ENCODE measurements at places on chromosomes 7 and 10. TPM values are rescaled to one million over a fixed set of nuclear protein-coding genes. Genes with fewer than 3 reads are reported as not detected.

The OIT3 gene
- total RNA-seq = not detected

GRCh38 chr10:4270116-4270515 lies 485.1 kb upstream of the KLF6 start:
- H3K4me3 ChIP-seq = no peak overlapping the region
- no peaks in the 10 kb centered on the region for H3K36me3 ChIP-seq
- no peak overlapping the region for H3K27ac ChIP-seq
- DNase-seq = peak; percentile 28

DNA sequence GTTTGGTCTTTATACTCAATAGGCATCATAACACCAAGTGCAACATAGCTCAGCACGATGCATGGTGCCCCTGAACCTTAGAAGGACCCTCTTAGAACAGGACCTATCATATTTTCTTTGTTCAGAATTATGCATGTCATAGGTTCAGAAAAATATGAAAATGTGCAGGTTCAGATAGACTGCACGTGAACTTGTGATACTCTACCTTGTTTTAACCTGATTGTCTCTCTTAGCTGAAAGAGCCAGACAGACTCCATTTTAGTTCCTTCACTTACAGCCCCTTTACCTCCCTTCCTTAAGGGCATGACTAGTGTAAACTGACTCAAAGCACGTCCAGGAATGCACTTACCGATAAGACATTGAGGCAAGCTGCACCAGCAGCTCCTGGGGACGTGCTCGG lies 35.1 kb downstream of the MYOF start:
- H3K27me3 ChIP-seq = no peaks in the 10 kb centered on the region
- H3K27ac ChIP-seq = peak overlapping the region; percentile 96
- H3K4me1 ChIP-seq = peaks cover 44% of the 10 kb centered on the region
- H3K4me3 ChIP-seq = no peak overlapping the region

- no peaks in the 10 kb centered on the region for H3K36me3 ChIP-seq
- no peaks in the 10 kb centered on the region for H3K4me1 ChIP-seq
Observed at GRCh38 chr10:16227674-16228073, 209.1 kb upstream of the PTER start.

The VTI1A gene
- total RNA-seq = 45.6 TPM

- no peaks in the 10 kb centered on the region for H3K36me3 ChIP-seq
- DNase-seq = no peak
- H3K4me1 ChIP-seq = peaks cover 20% of the 10 kb centered on the region
- H3K27me3 ChIP-seq = no peaks in the 10 kb centered on the region
- H3K4me3 ChIP-seq = no peak overlapping the region
Observed at GRCh38 chr10:34180749-34181148, 634.3 kb downstream of the PARD3 start.

- no peak overlapping the region for H3K4me3 ChIP-seq
- H3K27me3 ChIP-seq = no peaks in the 10 kb centered on the region
- no peak for DNase-seq
- H3K36me3 ChIP-seq = no peaks in the 10 kb centered on the region
Observed at GRCh38 chr7:12674053-12674452, 13.4 kb upstream of the ARL4A start.

- H3K4me1 ChIP-seq = no peaks in the 10 kb centered on the region
- no peak overlapping the region for H3K4me3 ChIP-seq
- H3K27ac ChIP-seq = no peak overlapping the region
- DNase-seq = no peak
Observed at GRCh38 chr7:41822259-41822817, 119.4 kb upstream of the INHBA start.

The PAPOLB gene
- total RNA-seq = not detected

GRCh38 chr10:85542936-85543730 lies 823.5 kb downstream of the GRID1 start:
- H3K4me1 ChIP-seq = peaks cover 4% of the 10 kb centered on the region
- H3K4me3 ChIP-seq = no peak overlapping the region
- no peak for DNase-seq

The C10orf53 gene
- total RNA-seq = not detected

- no peaks in the 10 kb centered on the region for H3K4me1 ChIP-seq
- H3K27ac ChIP-seq = no peak overlapping the region
- no peak for DNase-seq
- H3K4me3 ChIP-seq = no peak overlapping the region
- no peaks in the 10 kb centered on the region for H3K36me3 ChIP-seq
Observed at GRCh38 chr7:38655833-38656774, 24.9 kb upstream of the AMPH start.

GRCh38 chr7:123941391-123942180 lies 16.5 kb downstream of the SPAM1 start:
- no peak for DNase-seq
- no peaks in the 10 kb centered on the region for H3K4me1 ChIP-seq
- no peaks in the 10 kb centered on the region for H3K27me3 ChIP-seq
- H3K27ac ChIP-seq = no peak overlapping the region

The NRAP gene
- total RNA-seq = 0.05 TPM

DNA sequence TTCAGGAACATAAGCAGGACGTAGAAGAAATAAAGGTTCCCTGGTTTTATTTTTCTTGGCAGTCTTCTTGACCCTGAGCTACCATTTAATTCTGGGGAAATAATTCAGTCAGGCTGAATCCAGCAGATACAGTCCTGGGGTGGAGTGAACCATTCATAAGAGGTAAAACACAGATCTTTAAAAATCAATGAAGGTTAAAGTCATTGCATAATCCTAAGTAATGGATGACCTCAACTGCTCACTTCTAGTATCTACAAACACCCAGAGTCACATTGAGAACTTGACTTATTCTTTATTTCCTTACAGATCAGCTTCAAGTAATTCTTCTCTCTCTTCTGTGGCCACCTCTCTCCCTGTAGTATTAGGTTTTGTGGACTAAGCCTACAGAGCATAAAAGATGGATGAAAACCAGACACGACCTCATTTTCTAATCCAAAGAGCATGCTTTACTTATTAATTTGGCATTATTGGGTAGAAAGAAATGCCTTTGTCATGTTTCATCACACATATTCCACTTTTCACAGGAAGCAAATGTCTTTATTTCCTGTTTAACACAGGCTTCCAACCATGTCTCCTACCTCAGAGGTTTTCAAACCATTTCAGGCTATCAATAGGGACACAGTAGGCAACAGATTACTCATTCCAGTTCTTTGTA lies 182.3 kb upstream of the IMMP2L start:
- no peak for DNase-seq
- H3K4me1 ChIP-seq = peaks cover 14% of the 10 kb centered on the region
- H3K27ac ChIP-seq = no peak overlapping the region
- H3K27me3 ChIP-seq = no peaks in the 10 kb centered on the region
- no peaks in the 10 kb centered on the region for H3K36me3 ChIP-seq

DNA sequence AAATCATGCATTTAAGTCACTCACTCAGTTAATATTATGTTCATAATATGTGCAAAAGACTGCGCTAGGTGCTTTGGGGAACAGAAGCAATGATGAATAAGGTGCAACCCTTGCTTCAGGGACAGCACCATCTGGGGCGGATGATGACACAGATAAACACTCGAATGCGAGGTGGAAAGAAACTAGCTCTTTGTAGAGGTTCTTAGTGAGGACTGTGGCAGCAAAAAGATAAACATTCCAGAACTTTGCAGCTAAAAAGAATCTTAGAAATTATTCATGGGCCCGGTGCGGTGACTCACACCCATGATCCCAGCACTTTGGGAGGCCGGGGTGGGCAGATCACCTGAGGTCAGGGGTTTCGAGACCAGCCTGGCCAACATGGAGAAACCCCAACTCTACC lies 29.8 kb upstream of the CHST15 start:
- H3K4me1 ChIP-seq = no peaks in the 10 kb centered on the region
- no peaks in the 10 kb centered on the region for H3K36me3 ChIP-seq
- H3K27ac ChIP-seq = no peak overlapping the region
- no peaks in the 10 kb centered on the region for H3K27me3 ChIP-seq

DNA sequence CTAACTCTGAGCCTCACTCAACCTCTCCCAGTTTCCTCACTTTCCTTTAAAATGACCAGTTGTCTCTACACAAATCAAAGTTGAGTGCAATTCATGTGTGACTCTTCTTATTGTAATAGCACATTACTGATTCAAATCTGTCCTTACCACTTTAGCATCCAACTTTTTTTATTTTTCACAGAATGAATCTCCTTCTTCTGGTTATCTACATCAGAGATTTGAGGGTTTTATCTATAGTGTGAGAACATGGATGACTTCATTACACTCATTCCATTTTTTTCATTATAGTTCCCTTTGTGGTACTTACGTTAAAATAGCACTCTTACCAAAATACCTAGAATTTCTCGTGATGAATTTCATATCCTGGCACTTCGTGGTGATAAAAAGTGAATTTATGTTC lies 43.3 kb downstream of the RTKN2 start:
- H3K36me3 ChIP-seq = no peaks in the 10 kb centered on the region
- no peaks in the 10 kb centered on the region for H3K27me3 ChIP-seq
- no peak for DNase-seq
- H3K4me1 ChIP-seq = peaks cover 31% of the 10 kb centered on the region

The SVOPL gene
- total RNA-seq = 0.27 TPM

The RAPGEF5 gene
- total RNA-seq = 20.7 TPM

DNA sequence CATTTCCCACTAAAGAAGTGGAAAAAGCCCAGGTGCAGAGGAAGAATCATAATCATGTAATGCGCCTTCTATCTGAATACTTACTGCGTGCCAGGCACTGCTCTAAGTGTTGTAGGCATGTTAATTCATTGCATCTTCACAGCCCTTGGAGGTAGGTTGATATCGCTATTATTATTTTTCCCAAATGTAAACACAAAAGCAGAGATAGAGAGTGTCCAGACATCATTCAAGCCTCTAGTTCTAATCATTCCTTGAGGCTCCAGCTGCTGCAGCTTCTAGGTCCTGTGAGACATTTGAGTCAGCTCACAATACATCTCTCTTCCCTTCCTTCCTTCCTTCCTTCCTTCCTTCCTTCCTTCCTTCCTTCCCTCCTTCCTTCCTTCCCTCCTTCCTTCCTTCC lies 25.0 kb downstream of the GALNTL5 start:
- no peak overlapping the region for H3K27ac ChIP-seq
- H3K36me3 ChIP-seq = no peaks in the 10 kb centered on the region

GRCh38 chr10:18822156-18822555 lies 162.9 kb downstream of the ARL5B start:
- H3K4me3 ChIP-seq = no peak overlapping the region
- no peaks in the 10 kb centered on the region for H3K4me1 ChIP-seq
- DNase-seq = peak; percentile 61
- H3K27me3 ChIP-seq = no peaks in the 10 kb centered on the region
- no peak overlapping the region for H3K27ac ChIP-seq

GRCh38 chr10:31490858-31491504 lies 172.0 kb downstream of the ZEB1 start:
- no peaks in the 10 kb centered on the region for H3K36me3 ChIP-seq
- no peak overlapping the region for H3K4me3 ChIP-seq
- no peak for DNase-seq
- H3K27ac ChIP-seq = no peak overlapping the region

- no peaks in the 10 kb centered on the region for H3K27me3 ChIP-seq
- no peak overlapping the region for H3K27ac ChIP-seq
- no peak for DNase-seq
- no peaks in the 10 kb centered on the region for H3K36me3 ChIP-seq
- H3K4me3 ChIP-seq = no peak overlapping the region
- no peaks in the 10 kb centered on the region for H3K4me1 ChIP-seq
Observed at GRCh38 chr7:146960773-146961391, 844.3 kb downstream of the CNTNAP2 start.

DNA sequence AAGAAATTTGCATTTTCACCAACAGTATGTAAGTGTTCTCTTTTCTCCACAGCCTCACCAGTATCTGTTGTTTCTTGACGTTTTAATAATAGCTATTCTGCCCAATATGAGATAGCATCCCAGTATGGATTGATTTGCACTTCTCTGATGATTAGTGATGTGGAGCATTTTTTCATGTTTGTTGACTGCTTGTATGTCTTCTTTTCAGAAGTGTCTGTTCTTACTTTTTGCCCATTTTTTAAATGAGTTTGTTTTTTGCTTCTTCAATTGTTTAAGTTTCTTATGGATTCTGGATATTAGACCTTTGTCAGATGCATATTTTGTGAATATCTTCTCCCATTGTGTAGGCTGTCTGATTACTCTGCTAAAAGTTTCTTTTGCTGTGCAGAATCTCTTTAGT lies 12.2 kb upstream of the TPK1 start:
- no peak overlapping the region for H3K4me3 ChIP-seq
- no peak for DNase-seq
- H3K4me1 ChIP-seq = peaks cover 12% of the 10 kb centered on the region
- H3K36me3 ChIP-seq = no peaks in the 10 kb centered on the region

GRCh38 chr7:1553512-1554210 lies 2.3 kb downstream of the TMEM184A start:
- no peak for DNase-seq
- peak overlapping the region; percentile 45 for H3K4me3 ChIP-seq
- H3K27me3 ChIP-seq = no peaks in the 10 kb centered on the region
- H3K27ac ChIP-seq = peak overlapping the region; percentile 97
- no peaks in the 10 kb centered on the region for H3K36me3 ChIP-seq
- H3K4me1 ChIP-seq = peaks cover 28% of the 10 kb centered on the region

DNA sequence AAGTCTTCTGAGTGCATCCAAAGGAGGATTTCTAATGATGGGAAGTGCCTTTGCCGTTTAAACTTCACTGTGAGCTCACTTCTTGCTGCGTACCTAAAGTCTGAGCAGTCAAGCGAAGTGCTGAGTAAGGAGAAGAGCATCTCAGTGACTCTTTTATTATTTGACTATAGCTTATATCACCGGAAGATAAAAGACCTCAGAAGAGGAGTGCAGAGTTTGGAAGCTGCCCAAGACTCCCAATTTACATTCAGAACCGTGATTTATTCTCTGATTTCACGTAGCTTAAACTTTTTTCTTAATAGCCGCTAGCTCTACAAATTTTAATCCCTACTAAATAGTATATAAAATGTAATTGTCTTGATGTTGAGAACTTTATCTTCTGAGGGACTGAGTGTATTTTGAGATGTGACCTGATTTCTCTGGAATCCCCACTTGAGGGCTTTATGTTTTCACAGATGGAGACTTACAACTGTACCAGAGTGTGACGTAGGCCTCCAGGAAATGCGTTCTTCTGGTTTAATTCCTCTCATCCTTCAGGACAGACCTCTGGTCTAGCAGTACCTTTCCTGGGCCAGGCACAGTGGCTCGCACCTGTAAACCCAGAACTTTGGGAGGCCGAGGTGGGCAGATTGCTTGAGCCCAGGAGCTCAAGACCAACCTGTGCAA lies 51.1 kb downstream of the CAMK1D start:
- no peak overlapping the region for H3K27ac ChIP-seq
- DNase-seq = no peak
- no peaks in the 10 kb centered on the region for H3K36me3 ChIP-seq
- H3K4me3 ChIP-seq = no peak overlapping the region

All from Caco-2 (cell line).